ENCODE measurements at places on chromosomes 2 and 18.

DNA sequence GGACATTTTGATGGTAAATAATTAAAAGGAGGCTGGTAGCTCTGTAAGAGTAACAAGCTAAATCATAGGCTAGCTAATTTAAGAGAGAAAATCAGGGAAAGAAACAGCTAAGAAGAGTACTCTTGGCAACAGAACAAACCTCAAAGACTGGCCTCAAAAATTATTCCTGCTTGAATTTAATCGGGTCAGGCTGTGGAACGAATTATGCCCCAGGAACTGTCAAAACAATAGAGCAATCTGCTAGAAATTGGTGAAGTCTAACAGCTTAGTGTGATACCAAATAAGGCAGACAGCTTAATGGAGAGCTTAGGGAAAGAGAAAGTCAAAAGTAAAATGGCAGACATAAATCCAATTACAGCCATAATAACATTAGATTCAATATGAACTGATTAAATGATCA lies 215.7 kb downstream of the MREG start:
- no peak overlapping the region for H3K27ac ChIP-seq
- no peaks in the 10 kb centered on the region for H3K36me3 ChIP-seq
- no peak for DNase-seq
- H3K4me1 ChIP-seq, result peaks cover 30% of the 10 kb centered on the region
- no peak overlapping the region for H3K4me3 ChIP-seq

DNA sequence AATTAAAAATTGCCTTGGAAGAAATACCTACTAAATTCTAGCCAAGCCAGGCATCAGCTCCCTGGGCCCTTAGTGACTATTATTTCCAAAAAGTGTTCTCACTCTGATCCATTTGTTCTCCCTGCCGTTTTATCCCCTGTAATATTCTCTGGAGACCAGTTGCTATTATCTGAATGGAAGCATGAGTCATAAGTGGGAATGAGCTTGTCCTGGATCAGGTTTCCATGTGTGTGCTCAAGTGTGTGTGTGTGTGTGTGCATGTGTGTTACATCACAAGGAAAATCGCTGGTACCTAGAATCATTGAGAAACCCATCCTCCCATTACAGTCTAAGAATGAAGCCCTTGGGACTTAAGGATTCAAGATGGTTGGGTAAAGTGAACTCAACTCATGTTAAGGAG lies 130.3 kb upstream of the CXCR4 start:
- no peak overlapping the region for H3K27ac ChIP-seq
- no peaks in the 10 kb centered on the region for H3K27me3 ChIP-seq
- no peak for DNase-seq
- peaks cover 11% of the 10 kb centered on the region for H3K4me1 ChIP-seq
- no peak overlapping the region for H3K4me3 ChIP-seq

DNA sequence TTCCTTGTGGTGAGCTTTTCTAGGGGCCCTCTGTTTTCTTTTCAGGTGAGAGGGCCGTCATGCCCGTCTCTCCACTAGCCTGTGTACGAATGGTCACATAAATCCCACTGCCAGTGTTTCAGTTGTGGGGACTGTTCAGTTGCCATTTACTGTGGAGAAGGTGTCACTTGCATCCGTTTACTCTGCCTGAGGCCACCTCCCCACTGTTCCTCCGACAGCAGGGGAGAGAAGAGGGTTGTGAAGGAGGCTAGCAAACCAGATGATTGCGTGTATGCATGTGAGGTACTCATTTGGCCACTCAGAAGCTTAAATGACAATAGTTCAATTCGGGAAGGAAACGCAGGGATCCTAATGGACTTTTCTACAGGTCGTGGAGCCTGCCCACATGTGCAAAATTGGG lies 3.3 kb downstream of the MTCL1 start:
- peaks cover 47% of the 10 kb centered on the region for H3K4me1 ChIP-seq
- no peak overlapping the region for H3K27ac ChIP-seq
- H3K27me3 ChIP-seq, result no peaks in the 10 kb centered on the region
- peaks cover 44% of the 10 kb centered on the region for H3K36me3 ChIP-seq

DNA sequence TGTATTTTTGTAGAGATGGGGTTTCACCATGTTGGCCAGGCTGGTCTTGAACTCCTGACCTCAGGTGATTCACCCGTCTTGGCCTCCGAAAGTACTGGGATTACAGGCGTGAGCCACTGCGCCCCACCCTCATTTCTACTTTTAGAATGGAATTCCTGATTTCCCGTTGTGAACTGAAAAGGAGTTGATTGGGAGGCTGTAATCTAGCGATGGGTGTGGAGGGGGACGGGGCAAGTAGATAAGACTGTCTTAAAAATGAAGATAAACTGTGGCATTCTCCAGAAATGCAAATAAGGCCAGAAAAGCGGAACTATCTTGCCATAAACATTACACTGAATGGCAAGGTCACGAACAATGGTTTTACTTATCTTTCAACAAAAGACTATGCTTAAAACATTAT lies 135.4 kb downstream of the TRIB2 start:
- no peaks in the 10 kb centered on the region for H3K27me3 ChIP-seq
- no peak overlapping the region for H3K4me3 ChIP-seq

GRCh38 chr2:20015482-20016083 lies 3.1 kb upstream of the MATN3 start:
- no peak overlapping the region for H3K27ac ChIP-seq
- H3K4me3 ChIP-seq, result no peak overlapping the region
- peak; percentile 46 for DNase-seq
- no peaks in the 10 kb centered on the region for H3K27me3 ChIP-seq

DNA sequence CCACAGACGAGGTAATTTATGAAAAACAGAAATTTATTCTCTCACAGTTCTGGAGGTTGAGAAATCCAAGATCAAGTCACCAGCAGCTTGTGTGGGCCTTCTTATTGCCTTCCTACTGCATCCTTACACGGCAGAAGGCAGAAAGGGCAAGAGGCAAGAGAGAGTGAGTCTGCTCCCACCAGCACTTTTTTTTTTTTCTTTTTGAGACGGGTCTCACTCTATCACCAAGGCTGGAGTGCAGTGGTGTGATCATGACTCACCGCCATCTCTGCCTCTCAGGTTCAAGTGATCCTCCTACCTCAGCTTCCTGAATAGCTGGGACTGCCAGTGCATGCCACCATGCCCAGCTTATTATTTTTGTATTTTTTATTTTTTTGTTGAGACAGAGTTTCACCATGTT lies 78.5 kb upstream of the HK2 start:
- no peaks in the 10 kb centered on the region for H3K27me3 ChIP-seq
- peaks cover 12% of the 10 kb centered on the region for H3K4me1 ChIP-seq
- DNase-seq, result no peak
- no peaks in the 10 kb centered on the region for H3K36me3 ChIP-seq

GRCh38 chr2:224449212-224450147 lies 47.6 kb upstream of the FAM124B start:
- no peak overlapping the region for H3K4me3 ChIP-seq
- H3K27me3 ChIP-seq, result peaks cover 5% of the 10 kb centered on the region
- peaks cover 1% of the 10 kb centered on the region for H3K4me1 ChIP-seq

Measured in SJSA1 (cell line).